Transverse colon (tissue), 4 donors: ENCODE measurements at places on chromosomes 7 and 10.

DNA sequence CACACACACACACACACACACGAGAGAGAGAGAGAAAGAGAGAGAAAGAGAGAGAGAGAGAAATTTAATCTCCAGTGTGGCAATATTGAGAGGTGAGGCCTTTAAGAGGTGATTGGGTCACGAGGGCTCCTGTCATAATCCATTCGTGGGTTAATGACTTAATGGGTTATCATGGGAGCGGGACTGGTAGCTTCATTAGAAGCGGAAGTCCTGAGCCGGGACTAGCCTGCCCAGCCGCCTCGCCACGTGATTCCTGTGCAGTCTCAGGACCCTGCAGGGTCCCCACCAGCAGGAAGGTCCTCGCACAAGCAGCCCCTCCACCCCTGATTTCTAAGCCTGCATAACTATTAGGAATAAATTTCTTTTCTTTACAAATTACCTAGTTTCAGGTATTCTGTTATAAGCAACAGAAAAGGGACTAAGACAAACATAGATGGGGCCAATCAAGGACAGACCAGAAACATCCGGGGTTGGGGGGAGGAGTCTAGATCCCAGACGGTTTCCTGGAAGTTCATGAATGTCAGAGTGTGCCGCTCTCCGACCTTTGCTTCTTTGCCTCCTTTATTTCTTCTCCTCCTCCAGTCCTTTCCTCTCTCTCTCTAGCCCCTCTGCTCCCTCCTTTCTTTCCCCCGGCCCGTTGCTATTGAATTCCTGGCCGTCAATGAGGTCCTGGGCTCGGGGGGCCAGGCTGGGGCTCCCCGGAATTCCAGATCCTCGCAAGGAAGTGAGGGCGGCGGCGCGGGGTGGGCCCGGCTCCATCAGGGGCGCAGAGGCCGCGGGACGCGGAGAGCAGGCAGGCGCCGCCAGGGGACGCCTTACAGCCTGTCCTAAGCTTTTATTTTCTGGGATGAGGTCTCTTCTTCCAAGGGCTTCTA, 146.8 kb downstream of the CYP26A1 start:
- no peak for DNase-seq

DNA sequence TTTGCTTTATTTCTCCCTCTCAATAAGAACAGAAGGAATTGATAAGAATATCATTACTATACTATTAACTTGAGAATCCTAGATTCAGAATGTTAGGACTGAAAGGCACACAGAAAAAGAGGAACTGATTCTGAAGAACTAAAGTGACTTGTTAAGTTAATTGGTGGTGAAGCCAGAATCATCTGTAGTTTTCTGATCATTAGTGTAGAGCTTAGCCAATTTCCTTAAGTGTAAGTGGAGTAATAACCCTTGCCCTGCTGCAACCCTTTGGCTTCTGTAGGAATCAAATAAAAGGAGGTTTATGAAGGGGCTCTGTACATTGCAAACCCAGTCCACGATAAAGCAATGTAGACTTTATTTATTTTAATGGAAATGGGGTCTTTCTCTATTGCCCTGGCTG, 1186.0 kb downstream of the SORCS3 start:
- no peak for DNase-seq

GRCh38 chr10:87752566-87752965, 65.5 kb downstream of the ATAD1 start:
- no peak for DNase-seq

DNA sequence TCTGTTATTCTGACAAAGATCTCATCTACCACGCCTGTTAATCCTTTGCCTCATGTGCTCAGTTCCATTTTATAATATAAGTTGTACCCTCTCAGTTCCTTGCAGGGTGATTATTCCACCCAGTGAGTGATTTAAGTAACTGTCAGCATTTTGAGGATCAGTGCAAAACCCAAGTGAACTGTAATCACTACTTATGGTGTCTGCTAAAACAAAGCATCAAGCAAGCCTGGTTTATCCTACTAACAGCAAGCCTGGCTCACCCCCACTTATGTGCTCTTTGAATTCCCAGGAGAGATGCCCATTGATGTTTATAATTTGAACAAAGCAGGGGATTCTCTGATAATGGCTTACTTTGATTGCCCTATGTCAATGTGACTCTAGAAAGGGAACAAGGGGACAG, 186.8 kb upstream of the LRGUK start:
- DNase-seq = no peak

DNA sequence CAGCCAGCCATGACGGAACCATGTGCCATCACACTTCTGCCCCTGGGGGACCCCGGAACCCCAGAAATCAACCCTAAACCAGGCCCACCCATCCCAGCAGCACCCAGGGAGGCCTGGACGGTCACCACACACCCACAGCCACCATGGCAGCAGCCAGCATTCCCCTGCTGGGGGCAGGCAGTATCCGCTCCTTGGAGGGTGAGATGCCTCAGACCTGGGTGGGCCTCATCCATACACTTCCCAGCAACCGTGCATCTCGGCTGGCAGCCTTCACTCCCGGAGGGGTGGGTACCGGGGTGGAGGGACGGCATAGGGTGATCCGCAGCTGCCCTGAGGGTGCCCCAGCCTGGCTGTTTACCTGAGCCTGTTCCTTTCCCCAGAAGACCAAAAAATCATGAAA, 69.1 kb upstream of the FAM20C start:
- no peak for DNase-seq

GRCh38 chr10:67045404-67045803, 119.6 kb downstream of the LRRTM3 start:
- DNase-seq = no peak

- DNase-seq = no peak
Observed at GRCh38 chr7:30312178-30312577, 27.8 kb downstream of the ZNRF2 start.

GRCh38 chr7:91656541-91657482, 223.7 kb downstream of the MTERF1 start:
- no peak for DNase-seq

DNA sequence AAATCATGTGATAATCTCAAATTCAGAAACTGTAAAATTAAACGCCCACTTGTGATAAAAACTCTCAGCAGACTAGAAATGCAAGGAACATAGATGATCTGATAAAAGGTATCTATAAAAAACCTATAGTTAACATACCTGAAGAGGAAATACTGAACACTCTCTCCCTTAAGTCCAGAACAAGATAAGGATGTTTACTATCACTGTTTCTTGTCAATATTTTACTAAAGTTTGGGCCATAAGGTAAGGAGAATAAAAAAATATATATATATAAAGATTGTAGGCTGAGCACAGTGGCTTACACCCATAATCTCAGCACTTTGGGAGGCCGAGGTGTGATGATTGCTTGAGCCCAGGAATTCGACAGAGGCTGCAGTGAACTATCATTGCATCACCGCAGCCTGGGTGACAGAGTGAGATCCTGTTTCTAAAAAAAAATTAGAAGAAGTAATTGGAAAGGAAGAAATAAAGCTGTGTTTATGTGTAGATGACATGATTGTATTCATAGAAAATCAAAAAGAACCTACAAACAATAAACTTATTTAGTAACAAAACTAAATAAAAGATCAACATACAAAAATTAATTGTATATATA, 28.4 kb downstream of the MPLKIP start:
- DNase-seq = no peak

DNA sequence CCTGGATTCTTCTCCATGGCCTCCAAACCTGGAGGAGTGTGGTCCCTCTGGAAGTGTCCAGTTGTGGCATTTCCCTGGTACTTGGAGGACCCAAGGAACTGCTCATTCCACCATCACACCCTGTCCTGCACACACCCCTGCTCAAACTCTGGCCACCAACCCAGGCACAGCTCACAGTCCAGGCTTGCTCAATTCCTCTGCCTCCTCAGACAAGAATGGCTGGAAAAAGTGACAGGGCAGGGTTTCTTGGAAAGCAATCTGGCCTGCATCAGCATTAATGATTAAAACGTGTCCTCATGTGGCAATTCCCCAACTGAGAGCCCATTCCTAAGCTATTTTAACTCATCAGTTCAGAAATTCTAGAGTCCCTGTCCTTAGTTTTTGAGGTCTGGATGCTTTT, 17.2 kb upstream of the TPST1 start:
- no peak for DNase-seq

DNA sequence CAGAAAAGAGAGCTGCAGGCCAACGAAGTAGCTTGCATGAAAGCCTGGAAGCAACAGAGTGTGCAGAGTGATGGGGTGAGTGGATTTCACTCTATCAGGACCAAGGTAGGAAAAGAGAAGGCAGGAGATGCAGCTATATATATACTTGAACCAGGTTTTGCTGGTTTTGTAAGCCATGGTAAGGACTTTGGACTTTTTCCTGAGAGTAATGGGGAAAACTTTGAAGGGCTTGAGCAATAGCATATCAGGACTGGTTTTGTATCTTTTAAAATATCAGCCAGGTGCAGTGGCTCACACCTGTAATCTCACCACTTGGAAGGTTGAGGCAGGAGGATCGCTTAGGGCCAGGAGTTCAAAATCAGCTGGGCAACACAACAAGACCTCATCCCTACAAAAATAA, 120.6 kb upstream of the NRP1 start:
- DNase-seq = no peak

DNA sequence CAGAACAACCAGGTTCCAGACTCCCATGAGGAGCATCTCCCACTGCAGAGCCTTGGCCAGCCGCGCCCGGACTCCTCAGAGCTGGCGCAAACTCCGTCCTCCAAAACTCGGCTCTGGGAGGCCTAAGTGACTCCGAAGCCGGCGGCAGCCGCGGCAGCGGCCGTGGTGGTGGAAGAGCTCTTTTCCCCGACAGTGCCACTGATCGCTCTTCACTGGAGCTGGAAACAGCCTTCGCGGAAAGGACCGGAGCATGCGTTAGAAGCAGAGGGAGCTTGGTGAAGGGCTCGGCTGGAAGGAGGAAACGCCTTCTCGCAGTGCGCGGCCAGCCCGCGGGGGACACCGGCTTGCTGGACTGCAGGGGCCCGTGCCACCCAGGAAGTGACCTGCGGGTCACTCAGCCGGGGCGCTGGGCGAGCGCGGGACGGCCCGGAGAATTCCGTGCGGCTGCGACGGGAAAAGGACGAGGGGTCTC, 5.0 kb upstream of the HOXA13 start:
- no peak for DNase-seq

DNA sequence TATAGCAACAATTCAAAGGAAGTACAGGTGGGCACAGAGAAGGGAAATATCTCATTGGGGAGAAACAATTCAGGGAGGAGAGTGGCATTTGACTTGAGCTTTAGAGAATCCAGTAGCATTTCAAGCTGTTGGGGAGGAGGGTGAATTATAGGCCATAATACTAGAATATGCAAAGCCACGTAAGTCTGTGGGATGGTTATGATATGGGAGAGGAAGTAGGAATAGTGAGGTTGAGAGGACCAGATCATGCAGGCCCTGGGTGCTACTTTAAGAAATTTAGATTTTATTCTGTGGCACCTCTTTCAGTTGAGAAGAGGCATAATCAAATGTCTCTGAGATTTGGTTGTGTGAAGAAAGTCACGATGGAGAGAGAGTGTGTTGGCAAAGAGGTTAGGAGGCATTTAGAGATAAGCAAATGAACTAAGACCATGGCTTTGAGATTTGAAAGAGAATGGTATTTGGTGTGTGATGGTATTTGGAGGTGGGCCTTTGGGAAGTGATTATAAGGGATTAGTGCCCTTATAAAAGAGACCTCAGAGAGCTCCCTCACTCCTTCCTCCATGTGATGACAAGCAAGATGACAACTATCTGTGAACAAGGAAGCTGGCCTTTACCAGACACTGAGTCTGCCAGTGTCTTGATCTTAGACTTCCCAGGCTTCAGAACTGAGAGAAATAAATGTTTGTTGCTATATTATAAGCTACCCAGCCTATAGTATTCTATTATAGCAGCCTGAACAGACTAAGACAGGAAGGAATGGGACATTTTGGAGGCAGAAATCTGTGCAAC, 15.1 kb downstream of the ADD3 start:
- no peak for DNase-seq

GRCh38 chr10:5457741-5458140, 41.6 kb downstream of the CALML5 start:
- DNase-seq = no peak

DNA sequence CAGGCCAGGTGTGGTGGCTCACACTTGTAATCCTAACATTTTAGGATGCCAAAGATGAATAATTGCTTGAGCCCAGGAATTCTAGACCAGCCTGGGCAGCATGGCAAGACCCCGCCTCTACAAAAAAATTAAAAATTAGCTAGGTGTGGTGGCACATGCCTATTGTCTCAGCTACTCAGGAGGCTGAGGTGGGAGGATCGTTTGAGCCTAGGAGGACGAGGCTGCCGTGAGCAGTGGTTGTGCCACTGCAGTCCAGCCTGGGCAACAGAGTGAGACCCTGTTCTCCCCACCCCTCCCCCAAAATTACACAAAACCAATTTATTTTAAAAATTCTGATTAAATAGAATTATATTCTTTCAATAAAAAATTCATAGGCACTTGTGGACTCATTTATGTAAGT, 39.0 kb downstream of the ABCB1 start:
- DNase-seq = no peak

DNA sequence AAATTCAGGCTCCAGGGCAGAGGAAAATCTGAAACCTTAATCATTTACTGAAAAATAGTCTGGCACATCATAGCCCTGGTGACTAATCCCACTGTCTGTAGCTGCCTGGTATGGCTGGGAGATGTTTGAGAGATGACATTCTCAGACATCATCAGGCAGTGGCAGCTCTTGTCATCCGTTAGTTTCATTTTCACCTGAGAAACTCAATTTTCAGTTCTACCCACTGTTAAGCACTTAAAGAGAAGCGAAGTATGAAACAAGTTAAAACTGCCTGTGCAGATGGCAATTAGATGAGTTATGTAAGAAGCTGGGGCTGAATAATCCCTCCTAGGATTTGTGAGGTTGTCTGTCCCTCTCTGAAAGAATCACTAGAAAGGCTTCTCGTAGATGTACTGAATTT, 150.2 kb downstream of the NSUN6 start:
- no peak for DNase-seq

DNA sequence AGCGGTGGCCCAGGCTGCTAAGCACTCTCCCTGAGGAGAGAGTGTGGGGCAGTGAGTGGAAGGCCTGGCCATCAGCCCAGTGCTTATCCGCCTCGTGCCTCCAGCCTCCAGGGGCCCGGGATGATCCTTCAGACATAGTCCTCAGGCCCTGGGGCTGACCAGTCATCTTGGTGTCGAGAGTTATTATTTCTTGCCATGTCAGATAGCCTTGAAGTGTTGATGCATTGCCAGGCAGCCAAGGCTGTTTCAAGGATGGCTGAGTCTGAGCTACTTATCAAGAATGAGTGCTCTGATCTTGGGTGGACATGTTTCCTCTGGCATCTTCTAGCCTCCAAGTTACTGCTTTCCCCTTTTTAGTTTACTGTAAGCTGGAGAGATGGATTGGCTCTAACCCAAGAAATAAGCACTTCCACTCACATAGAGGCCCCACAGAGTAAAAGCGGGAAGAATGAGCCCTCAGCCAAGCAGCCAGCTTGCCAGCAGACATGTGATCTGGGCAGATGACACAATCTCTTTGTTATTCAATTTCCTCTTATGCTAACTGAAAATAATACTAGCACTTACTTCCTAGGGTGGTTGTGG, 136.5 kb upstream of the NAMPT start:
- peak; percentile 55 for DNase-seq

GRCh38 chr10:62374862-62375710, 917 bp downstream of the ZNF365 start:
- no peak for DNase-seq

GRCh38 chr10:93593749-93594148, 7.3 kb downstream of the RBP4 start:
- no peak for DNase-seq

GRCh38 chr7:155972247-155972646, 160.0 kb upstream of the SHH start:
- DNase-seq = no peak

GRCh38 chr10:71278691-71279588, 40.1 kb upstream of the SLC29A3 start:
- no peak for DNase-seq

GRCh38 chr7:116711790-116712189, 39.8 kb downstream of the MET start:
- DNase-seq = no peak
